ENCODE measurements at places on chromosomes 1 and 21. TPM values are rescaled to one million over a fixed set of nuclear protein-coding genes. Genes with fewer than 3 reads are reported as not detected.

SNIP1 gene
- total RNA-seq, result 10.8 TPM

FCRL1 gene
- total RNA-seq, result not detected

C8B gene
- not detected for total RNA-seq

C8A gene
- total RNA-seq, result not detected

MAN1A2 gene
- 5.3 TPM for total RNA-seq

APOBEC4 gene
- not detected for total RNA-seq

All from A549 treated with ZK216348 at 1 μM for 4 hours (cell line).